ENCODE measurements at places on chromosomes 3 and 15.
A peak's percentile ranks its signal among the peaks of the same experiment; 100 is the strongest.

- no peak for DNase-seq
These were observed 445.5 kb upstream of the TBL1XR1 start for GRCh38 chr3:177642804-177643125.

- DNase-seq, result no peak
These were observed 36.6 kb upstream of the EPHB3 start for GRCh38 chr3:184524981-184525336.

- DNase-seq, result no peak
These were observed 9.4 kb downstream of the TP53BP1 start for GRCh38 chr15:43483297-43484128.

GRCh38 chr3:149339931-149340309 is 6.5 kb upstream of the TM4SF18 start:
- peak; percentile 96 for DNase-seq

- DNase-seq, result no peak
These were observed 315.0 kb upstream of the LRRFIP2 start for GRCh38 chr3:37489355-37489754.

- no peak for DNase-seq
These were observed 2.1 kb upstream of the GNB5 start for GRCh38 chr15:52193321-52193720.

DNA sequence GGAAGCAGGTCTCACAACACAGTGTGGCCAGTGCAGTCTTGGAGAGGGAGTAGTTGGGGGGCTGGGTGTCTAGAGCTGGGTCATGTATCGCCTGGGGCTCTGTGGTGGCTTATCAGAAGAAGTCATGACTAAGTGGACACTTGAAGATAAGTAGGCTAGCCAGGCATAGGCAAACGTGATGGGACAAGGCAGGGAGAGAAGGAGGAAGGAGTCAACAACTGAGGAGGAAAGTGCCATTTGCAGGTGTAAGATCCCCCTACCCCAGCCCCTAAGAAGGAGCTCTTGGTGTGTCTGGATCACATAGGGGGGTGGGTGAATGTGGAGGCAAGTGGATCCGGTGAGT is 352.3 kb downstream of the LRTM1 start:
- DNase-seq, result no peak
